ENCODE measurements at places on chromosomes 1 and 21.

DNA sequence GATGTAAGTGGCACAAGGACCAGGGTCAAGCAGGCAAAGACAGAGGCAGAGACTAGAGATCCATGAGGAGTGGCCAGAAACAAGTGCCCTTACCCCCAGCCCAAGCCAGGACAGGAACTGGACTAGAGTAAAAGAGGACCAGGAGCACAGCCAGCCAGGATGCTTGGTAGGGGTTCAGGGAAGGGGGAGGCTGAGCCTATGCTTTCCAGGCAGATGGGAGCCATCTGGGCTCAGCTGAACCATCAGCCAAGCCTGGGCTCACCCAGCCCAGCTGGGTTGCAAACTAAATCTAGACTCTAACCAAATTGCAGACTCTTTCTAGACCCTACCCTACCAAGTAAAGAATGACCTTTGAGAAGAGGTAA is 15.2 kb downstream of the PDZK1IP1 start:
- DNase-seq: no peak

- DNase-seq: no peak
These were observed 11.9 kb downstream of the WASF2 start for GRCh38 chr1:27478098-27478497.

GRCh38 chr1:182149411-182149965 is 88.0 kb upstream of the ZNF648 start:
- DNase-seq: no peak

DNA sequence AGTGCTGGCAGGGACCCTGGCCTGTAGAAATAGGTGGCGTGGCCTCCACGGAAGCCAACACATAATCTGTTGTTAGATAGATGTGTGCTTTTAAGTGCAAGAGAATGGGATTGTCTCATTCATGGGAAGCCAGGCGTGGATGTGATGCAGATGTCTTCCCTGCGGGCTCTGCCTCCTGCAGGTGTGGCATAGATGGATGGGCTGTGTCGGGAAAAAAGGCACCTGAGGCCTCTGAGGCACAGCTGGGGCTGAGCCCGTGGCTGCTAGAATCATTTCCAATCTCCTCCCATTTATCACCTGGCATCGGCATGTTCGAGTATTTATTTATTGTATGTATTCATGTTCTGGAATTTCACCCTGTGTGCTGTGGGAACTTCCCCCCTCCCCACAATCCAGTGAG is 353.4 kb upstream of the AJAP1 start:
- no peak for DNase-seq

Data from A673 (cell line).